ENCODE measurements at places on chromosomes 16 and 17.

- no peak for DNase-seq
These were observed 164.3 kb downstream of the ABCA8 start for GRCh38 chr17:68790931-68791330.

DNA sequence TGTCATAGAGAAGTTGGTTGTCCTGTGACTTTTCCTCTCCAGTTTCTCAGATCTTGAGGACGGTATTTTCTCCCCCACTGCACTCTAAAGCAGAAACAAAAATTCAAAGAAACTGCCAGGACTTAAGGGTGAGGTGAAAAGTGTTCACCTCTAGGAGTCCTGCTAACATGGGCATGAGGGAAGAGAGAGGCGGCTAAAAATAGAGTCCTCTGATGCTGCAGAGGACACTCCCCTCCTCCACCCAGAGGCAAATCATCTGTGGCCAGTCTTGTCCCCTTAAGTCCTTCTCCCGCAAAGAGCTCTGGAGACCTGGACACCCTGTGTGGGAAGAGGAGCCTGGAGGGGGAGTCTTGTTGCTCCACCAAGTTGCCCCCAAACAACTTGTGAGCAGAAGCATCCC lies 4.7 kb upstream of the DDX19A start:
- no peak for DNase-seq

DNA sequence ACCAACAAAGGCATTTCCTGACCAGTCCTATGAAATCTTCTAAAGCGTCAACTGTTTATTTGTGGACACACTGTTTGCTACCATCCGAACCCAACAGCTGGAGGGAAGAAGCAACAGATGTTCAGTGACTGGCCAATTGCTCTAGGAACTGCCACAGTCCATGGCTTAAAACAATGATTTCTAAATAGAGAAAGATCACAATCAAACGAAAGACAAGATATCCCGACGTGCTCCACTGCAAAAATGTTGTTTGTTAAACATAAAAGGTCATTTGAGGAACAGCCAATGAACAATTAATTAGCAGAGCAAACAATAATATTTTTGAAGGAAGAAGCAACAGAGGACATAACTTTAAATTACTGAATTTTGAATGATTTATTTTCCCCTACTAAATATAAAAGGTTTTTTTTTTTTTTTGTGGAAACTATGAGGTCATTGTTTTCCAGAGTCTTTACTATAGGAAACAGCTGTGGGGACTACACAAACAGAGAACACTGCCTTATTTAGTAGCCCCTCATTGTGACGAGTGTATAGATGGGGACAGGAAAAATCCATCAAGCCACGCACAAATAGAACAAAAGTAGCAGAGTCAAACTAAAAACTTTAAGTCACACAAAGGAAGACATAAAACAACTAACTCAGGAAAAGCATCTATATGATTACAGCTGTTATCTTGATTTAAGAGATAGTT lies 17.2 kb downstream of the USP31 start:
- DNase-seq = no peak

DNA sequence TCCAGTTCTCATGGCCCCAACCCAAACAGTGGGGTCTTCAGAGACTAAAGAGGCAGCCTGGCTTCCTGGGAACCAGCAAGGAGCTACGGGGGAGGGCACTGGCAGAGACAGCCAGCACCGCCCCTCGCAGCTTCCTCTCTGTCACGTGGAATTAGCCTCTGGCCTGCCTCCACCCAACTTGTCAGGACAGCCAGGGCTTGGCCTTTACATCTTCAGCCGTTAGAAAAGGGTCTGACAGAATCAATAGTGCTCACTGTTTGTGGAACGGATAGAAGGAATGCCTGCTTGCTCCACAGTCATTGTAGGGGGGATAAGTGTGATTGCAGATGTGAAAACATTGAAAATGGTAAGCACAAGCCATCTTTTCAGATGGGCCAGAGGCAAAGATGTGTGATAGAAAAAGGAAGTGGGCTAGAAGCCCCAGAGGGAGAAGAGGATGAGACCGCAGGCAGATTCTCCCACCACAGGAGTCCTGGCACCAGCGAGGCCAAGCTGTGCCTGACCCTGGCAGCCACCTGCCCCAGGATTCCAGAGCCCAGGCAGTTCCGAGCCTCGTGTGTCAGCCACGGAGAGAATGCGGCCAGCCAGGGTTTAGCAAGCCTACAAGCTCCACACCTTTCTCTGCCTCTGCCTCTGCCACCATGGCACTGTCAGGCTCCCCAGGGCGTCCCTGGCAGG lies 18.6 kb downstream of the GRIN2C start:
- DNase-seq = no peak

GRCh38 chr17:67162771-67163170 lies 82.2 kb downstream of the HELZ start:
- DNase-seq = no peak

GRCh38 chr16:50696126-50696525 lies 2.7 kb downstream of the NOD2 start:
- no peak for DNase-seq
